ENCODE measurements at places on chromosomes 16 and 17.

DNA sequence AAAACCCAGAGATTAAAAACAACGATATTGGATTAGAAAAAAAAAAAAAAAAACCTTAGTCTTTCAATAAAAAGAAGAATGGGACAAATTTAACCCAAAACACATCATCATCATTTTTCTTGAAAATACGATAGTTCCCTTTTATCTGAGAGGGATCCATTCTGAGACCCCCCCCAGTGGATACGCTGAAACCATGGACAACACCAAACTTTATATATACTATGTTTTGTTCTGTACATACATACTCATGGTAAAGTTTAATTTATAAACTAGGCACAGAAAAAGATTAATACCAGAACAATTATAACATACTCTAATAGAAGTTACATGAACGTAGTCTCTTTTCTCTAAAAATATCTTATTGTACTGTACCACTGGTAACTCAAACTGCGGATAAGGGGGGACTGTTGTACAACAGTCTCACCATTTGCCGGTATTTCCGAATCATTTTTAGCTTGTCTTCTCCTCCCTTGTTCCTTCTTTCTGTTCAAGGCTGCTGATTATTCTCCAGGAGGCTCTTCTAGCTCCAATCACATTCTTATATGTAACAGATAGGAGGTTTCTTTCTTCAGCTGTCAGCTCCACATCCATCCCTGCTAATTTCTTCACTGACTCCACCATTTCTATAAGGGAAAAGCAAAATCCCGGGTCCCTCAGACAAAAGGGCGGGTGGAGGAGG lies 37.0 kb downstream of the RNF135 start:
- DNase-seq: no peak

GRCh38 chr17:39104657-39105056 lies 46.8 kb downstream of the PLXDC1 start:
- DNase-seq: no peak

- peak; percentile 87 for DNase-seq
Observed at GRCh38 chr17:72175787-72176515, 55.1 kb downstream of the SOX9 start.

DNA sequence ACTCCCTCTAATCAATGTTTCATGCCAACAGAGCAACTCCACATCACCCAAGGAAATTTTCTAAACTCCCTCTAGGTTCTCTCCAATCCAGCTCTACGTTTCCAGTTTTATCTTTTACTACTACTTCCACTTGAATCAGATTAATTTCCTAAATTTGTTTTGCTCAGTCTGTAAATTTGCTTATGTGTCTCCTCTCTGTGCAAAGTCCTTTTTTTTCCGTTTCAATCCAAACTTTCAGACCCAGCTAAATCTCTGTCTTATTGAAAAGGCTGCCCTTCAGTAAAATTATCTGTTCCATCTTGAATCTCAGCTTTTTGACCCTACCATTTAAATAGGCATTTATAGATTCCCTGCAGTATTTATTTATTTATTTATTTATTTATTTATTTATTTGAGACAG lies 61.4 kb upstream of the COX10 start:
- no peak for DNase-seq

All from myocyte (in vitro differentiated cells).